ENCODE measurements at places on chromosomes 4 and X. TPM values are rescaled to one million over a fixed set of nuclear protein-coding genes. Genes with fewer than 3 reads are reported as not detected.

DNA sequence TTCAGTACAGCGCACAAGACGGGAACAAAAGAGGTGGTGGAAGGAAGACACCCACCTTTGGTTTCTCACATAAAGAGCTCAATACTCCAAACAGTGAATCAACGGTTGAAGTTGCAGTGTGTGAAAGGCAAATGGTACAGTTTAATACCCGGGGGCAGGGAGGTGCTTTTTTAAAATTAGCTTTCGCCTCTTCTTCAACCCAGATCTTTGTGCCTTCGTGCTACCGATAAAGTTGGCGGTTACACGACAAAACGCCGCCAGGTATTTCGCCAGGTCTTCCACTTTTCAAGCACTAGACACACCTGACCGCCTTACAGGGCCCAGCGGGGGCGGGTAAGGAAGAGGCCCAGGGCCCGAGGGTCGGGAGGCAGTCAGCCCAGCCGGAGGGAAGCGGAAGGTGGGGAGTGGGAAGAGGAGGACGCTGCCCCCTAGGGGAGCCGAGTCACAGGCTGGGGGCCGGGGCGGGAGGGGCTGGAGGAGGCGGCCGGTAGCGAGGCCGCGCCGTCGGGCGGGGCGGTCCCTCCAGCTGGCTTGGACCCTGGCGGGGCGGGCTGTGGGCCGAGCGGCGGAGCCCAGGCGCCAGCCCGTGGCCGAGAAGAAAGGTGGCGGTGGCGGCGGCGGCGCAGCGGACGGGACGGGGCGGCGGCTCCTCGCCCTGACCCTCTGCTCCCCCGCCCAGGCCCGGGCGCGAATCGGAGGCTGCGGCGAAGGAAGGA is 16.0 kb downstream of the UTP3 start:
- peak overlapping the region; percentile 65 for H3K4me3 ChIP-seq
- H3K27me3 ChIP-seq = no peaks in the 10 kb centered on the region
- H3K27ac ChIP-seq = peak overlapping the region; percentile 99

- H3K4me1 ChIP-seq = peaks cover 3% of the 10 kb centered on the region
- no peaks in the 10 kb centered on the region for H3K36me3 ChIP-seq
- peak overlapping the region; percentile 20 for H3K27ac ChIP-seq
- no peak overlapping the region for H3K4me3 ChIP-seq
- H3K27me3 ChIP-seq = no peaks in the 10 kb centered on the region
Measured at GRCh38 chrX:40007131-40007755, 90.5 kb downstream of the BCOR start.

- no peak overlapping the region for H3K27ac ChIP-seq
- H3K36me3 ChIP-seq = no peaks in the 10 kb centered on the region
- DNase-seq = no peak
- H3K27me3 ChIP-seq = no peaks in the 10 kb centered on the region
- no peak overlapping the region for H3K4me3 ChIP-seq
Measured at GRCh38 chr4:24382381-24382780, 202.0 kb downstream of the DHX15 start.

POLR2B gene
- total RNA-seq = 79.6 TPM

CHRNA9 gene
- total RNA-seq = not detected

Data from uterus (tissue), 4 donors.